ENCODE measurements at places on chromosomes 11 and 22. TPM values are rescaled to one million over a fixed set of nuclear protein-coding genes. Genes with fewer than 3 reads are reported as not detected.

- H3K27ac ChIP-seq: no peak overlapping the region
- H3K4me3 ChIP-seq: no peak overlapping the region
- no peak for DNase-seq
- H3K27me3 ChIP-seq: no peaks in the 10 kb centered on the region
- H3K4me1 ChIP-seq: no peaks in the 10 kb centered on the region
These were observed 613.8 kb upstream of the TENM4 start for GRCh38 chr11:80054582-80055165.

The OR8G5 gene
- not detected for total RNA-seq

The SCUBE1 gene
- not detected for total RNA-seq

The ISX gene
- total RNA-seq: not detected

GRCh38 chr22:32644252-32645100 is 157.0 kb upstream of the TIMP3 start:
- no peaks in the 10 kb centered on the region for H3K36me3 ChIP-seq
- peak; percentile 44 for DNase-seq
- peak overlapping the region; percentile 39 for H3K27ac ChIP-seq
- H3K4me1 ChIP-seq: peaks cover 25% of the 10 kb centered on the region
- no peaks in the 10 kb centered on the region for H3K27me3 ChIP-seq
- no peak overlapping the region for H3K4me3 ChIP-seq

DNA sequence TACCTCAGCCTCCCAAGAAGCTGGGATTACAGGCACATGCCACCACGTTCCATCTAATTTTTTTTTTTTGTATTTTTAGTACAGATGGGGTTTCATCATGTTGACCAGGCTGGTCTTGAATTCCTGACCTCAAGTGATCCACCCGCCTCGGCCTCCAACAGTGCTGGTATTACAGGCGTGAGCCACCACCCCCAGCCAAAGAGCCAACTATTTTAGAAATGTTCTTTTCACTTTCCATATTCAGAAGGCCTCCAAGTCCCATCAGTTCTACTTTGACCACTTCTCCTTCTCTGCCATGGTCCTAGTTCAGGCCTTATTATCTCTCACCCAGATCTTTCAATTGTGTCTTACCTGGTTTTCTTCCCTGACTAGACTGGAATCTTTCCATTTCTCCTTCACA is 48.2 kb downstream of the CCDC83 start:
- no peaks in the 10 kb centered on the region for H3K4me1 ChIP-seq
- no peak overlapping the region for H3K4me3 ChIP-seq
- no peaks in the 10 kb centered on the region for H3K27me3 ChIP-seq
- no peak for DNase-seq

The TNNI2 gene
- total RNA-seq: not detected

DNA sequence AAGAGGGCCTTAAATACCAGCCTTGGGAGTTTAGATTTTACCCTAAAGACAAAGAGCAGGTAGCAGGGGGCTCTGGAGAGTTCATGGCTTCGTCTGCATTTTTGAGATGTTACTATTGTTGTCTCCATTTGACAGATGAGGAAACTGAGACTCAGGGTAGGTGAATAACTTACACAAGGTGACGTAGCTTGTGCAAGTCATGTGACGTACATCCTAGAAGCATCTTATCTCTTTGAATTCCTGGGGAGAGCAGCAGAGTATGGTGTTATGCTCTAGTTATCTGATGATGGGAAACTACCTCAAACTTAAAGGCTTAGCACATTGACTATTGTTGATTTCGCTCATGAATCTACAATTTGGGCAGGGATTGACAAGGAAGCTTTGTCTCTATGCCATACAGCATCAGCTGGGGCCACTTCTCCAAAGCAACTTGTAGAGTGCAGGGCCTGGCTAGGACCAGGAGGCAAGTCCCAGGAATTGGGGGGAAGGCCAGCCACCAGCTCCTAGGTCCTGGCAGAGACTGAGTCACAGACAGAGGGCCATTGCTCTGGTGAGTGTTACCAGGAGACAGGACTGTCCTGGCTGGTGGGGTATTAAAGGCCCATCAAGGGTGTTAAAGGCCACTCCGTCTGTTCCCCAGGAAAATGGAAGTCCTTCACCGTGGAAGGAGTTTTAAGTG is 52.1 kb upstream of the TSKU start:
- no peaks in the 10 kb centered on the region for H3K4me1 ChIP-seq
- H3K4me3 ChIP-seq: no peak overlapping the region
- no peak overlapping the region for H3K27ac ChIP-seq
- DNase-seq: no peak

DNA sequence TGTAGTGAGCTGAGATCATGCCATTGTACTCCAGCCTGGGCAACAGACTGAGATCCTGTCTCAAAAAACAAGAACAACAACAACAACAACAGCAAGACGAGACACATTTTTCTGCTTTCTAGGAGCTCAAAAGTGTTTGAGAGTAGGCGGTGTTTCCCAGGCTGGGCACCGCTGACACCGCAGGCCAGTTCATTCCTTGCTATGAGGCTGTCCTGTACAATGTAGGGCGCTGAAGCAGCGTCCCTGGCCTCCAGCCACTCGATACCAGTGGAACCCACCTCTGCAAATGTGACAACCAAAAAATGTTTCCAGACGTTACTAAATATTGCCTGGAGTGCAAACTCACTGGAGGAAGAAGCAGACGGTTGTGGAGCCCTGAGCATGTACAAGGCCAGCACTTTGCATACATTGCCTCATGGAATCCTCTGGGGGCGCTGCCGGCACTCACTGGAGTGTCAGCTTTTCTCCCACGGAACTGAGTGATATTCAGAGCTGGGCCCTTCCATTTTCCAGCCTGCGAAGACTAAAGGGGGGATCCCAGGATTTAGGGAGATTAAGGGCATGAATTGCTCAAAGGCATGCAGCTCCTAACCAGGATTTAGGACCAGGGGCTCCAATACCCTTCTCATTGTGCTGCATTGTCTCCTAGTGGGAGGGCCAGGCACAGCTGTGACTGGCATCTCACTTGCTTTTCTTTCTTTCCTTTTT is 5.8 kb upstream of the MIEF1 start:
- no peaks in the 10 kb centered on the region for H3K27me3 ChIP-seq
- H3K27ac ChIP-seq: no peak overlapping the region
- H3K4me3 ChIP-seq: no peak overlapping the region
- peaks cover 3% of the 10 kb centered on the region for H3K4me1 ChIP-seq
- H3K36me3 ChIP-seq: no peaks in the 10 kb centered on the region

DNA sequence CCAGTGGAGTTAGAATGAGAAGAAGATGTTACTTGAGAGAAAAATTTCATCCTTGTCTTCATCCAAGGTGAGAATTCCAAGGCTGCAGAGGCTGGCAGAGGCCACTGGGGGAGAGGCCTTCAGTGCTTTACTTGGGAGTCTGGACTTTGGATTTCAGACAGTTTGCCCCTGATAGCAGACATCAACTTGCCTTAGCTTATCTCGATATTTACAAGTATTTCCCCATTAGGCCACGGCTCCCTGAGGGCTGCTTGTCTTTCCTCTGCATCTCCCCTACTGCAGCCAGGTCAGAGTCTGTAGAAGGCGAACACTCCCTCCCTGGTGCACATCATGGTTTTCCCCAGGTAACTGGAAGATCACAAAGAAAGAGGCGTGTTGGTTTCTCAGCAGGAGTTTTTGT is 29.9 kb upstream of the BSX start:
- no peaks in the 10 kb centered on the region for H3K4me1 ChIP-seq
- no peak for DNase-seq
- H3K27me3 ChIP-seq: no peaks in the 10 kb centered on the region
- H3K4me3 ChIP-seq: no peak overlapping the region
- H3K36me3 ChIP-seq: no peaks in the 10 kb centered on the region

The DRD2 gene
- total RNA-seq: not detected

The CDC42EP1 gene
- 2.8 TPM for total RNA-seq

The FGF4 gene
- total RNA-seq: not detected

The POTEH gene
- total RNA-seq: not detected

The LRP4 gene
- 0.32 TPM for total RNA-seq

DNA sequence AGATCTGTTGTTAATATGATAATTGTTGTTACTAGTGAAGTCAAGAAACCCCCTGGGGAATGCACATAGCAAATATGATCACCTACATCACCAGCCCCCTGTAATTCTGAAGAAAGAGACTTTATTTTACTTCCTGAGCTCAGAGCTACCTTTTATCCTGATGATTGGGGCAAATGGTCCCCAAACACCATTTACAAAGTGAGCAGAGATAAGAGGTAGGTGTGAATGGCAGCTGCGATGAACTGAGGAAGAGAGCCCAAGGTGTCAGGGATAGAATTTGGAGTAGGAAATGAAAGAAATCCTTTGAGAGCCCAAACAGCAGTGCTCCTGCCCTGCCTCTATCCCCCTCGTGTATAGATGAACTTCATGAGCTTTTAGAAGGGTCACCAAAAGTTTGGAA is 69.1 kb downstream of the TENM4 start:
- no peak for DNase-seq
- H3K27me3 ChIP-seq: peaks cover 12% of the 10 kb centered on the region
- no peak overlapping the region for H3K4me3 ChIP-seq

The CASP5 gene
- not detected for total RNA-seq

The TSPAN32 gene
- total RNA-seq: 5.3 TPM

GRCh38 chr11:74507582-74507981 is 14.1 kb upstream of the LIPT2 start:
- no peak for DNase-seq
- no peaks in the 10 kb centered on the region for H3K4me1 ChIP-seq
- peaks cover 2% of the 10 kb centered on the region for H3K27me3 ChIP-seq
- H3K4me3 ChIP-seq: no peak overlapping the region
